Activated gamma-delta T cell (primary cell): ENCODE measurements at places on chromosomes 12 and 14.

GRCh38 chr12:69324797-69325466 lies 23.2 kb upstream of the LYZ start:
- no peak for DNase-seq

GRCh38 chr14:60381909-60382308 lies 104.0 kb downstream of the C14orf39 start:
- no peak for DNase-seq

DNA sequence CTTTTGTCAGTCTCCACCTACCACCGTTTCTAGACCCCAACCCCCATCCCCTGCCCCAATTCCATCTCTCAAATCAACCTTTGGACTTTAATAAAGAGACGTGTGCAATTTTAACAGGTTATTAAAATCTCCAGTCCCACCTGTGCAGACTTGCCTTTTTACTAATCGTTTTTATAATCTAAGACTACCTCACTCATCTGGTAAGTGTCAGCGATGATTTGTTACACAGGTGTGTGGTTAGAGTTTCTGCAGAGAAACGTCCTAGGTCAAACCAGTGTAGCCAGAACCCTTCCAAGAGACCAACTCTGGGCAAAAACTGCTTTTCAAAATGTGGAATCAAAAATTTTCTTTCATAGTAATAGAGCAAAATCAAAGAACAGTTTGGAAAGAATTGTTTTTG lies 60.4 kb upstream of the PELI2 start:
- DNase-seq = no peak

GRCh38 chr14:92956961-92957360 lies 34.0 kb downstream of the CHGA start:
- no peak for DNase-seq

DNA sequence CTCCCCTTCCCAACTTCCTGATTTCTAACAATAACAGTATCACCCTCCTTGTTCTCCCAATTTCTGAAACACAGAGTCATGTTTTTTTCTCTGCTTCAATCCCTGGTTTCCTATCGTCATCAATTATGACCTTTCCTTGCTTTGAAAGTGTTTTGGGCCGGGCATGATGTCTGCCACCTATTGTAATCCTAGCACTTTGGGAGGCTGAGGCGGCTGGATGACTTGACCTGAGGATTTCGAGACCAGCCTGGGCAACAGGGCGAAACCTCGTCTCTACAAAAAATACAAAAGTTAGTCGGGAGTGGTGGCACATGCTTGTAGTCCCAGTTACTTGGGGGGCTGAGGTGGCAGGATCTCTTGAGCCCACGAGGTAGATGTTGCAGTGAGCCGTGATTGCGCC lies 12.6 kb upstream of the GPR162 start:
- no peak for DNase-seq

DNA sequence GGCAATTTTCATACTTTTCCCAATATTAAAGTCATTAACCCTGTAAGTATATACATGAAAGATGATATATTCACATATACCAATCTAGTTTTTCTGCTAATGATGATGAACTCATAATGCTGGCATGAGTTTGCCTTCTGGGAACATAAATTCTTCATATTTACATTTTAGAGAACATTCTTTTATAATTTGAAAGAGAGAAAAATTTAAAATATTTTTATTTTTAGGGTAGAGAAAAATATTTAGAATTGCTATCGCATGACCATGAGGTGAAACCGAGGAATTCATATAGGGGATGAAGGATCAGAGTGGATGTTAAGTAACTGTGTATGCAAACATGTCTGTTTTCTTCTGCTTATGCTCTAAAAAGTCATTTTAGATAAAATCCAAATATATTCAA lies 825.3 kb upstream of the FLRT2 start:
- no peak for DNase-seq
